ENCODE measurements at places on chromosomes 1 and 21.
A peak's percentile ranks its signal among the peaks of the same experiment; 100 is the strongest.

- peak; percentile 90 for DNase-seq
Measured at GRCh38 chr1:156725683-156726280, 2.5 kb upstream of the METTL25B start.

- peak; percentile 86 for DNase-seq
Measured at GRCh38 chr21:45309069-45309986, 21.6 kb upstream of the POFUT2 start.

GRCh38 chr1:193747579-193747978 is 561.2 kb upstream of the B3GALT2 start:
- no peak for DNase-seq

- peak; percentile 22 for DNase-seq
Measured at GRCh38 chr1:159800177-159800930, 1.8 kb upstream of the FCRL6 start.

- DNase-seq = no peak
Measured at GRCh38 chr21:28066076-28066475, 926.6 kb downstream of the LTN1 start.

GRCh38 chr1:231312432-231312788 is 25.2 kb downstream of the EXOC8 start:
- no peak for DNase-seq

All from Daoy (cell line).